ENCODE measurements at places on chromosomes 2 and 18.

GRCh38 chr18:13107074-13107473 lies 111.5 kb upstream of the LDLRAD4 start:
- DNase-seq: no peak

DNA sequence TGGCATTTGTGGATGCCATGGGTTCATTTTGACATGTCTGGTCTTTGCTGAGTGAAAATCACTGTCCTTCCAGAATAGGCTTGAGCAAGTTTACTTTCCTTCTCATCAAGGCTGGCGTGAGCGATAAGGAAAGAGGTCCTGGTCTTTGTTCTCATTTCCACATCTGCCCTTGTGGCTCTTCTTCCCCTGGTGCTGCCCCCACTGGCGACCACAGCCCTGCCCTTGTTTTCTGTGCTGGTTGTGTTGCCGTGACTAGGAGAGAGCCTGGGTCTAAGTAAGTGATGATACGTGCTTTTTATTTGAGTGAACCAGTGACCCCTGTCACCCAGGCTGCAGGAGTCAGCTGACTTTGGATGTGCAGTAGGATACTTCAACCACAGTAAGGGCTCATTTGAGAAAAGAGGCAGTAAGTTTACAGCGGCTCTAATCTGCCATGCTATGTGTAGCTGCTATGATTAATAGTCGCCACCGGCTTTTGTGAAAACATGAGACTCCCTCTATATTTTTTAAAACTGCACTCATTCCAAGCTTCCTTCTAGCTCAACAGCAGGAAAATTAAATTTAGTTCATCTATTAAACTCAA lies 441.7 kb downstream of the RNF144A start:
- DNase-seq: no peak

DNA sequence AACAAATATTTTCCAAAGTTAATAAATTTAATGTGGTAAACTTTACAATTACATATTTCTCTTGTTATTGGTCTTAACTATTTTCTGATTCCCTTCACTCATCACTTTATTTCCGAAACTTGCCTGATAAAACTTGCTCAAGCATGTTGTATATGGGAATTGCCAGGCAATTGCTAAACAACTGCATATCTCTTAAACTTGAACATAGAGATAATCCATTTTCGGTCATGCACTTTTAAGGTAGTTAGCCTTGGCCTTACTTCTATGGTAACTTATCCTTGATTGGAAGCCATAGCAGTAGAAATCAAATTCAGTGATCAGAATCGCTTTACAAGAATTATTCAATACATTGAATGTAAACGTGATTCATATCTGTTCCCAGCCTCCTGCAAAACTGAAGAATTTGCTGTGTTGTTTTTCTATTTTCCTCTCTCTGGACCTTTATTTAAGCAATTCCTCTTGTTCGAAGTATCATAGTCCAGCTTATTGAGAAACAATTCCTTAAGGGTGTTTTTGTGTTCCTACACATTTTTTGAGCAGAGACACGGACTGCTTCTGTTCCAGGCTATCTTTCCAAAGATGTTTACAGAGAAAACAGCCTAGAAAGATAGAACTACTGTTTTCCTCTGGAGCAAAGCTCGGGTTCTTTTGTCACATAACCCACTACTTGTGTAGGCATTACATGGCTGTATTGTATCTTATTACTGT lies 674.3 kb downstream of the IRS1 start:
- no peak for DNase-seq

GRCh38 chr18:79546781-79547272 lies 132.8 kb upstream of the CTDP1 start:
- DNase-seq: peak; percentile 40

DNA sequence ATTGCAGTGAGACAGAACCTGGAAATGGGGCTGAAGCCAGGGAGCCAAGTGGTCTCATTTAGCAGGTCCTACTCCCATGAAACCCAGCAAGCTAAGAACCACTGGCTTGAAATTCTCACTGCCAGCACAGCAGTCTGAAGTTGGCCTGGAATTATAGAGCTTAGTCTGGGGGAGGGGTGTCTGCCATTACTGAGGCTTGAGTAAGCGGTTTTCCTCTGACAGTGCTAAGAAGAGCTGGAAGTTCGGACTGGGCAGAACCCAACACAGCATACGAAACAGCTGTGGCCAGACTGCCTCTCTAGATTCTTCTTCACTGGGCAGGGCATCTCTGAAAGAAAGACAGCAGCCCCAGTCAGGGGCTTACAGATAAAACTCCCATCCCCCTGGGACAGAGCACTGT lies 305.7 kb upstream of the SETBP1 start:
- DNase-seq: no peak

- no peak for DNase-seq
Measured at GRCh38 chr2:55965966-55966365, 42.4 kb upstream of the EFEMP1 start.

DNA sequence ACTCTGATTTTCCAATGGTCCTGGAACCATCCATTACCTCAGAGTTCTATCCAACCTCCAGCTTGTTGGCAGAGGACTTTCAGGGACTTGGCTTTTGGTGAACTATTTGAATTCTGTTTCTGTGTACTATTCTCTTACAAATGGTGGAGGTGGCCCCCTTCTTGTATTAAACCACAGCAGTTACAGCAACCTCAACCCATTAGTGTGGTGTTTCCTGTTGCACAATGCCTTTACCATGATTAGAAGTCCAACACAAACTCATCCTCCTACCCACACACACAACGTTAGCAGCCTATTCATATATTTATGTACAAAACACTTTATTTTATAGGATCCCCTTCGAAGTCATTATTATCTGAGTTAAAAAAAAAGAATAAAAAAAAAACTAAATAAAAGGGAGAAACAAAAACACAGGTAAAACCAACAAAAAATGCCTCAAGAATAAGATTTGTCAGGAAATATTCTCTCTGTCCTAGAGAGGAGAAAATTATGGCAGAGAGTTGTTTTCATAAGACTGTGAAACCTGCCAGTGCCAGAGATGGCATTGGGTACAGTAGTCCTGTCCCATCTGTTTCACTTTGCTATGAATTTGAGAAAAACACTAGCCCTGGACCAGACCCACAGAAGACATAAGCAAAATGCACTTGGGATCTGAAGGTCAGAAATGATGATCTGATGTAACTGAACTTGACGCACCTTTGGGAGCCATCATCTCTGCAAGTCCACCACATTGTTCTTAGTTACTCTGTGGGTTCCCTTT lies 1896.0 kb upstream of the PIK3C3 start:
- DNase-seq: no peak

GRCh38 chr2:55729136-55729685 lies 35.6 kb upstream of the PNPT1 start:
- no peak for DNase-seq

DNA sequence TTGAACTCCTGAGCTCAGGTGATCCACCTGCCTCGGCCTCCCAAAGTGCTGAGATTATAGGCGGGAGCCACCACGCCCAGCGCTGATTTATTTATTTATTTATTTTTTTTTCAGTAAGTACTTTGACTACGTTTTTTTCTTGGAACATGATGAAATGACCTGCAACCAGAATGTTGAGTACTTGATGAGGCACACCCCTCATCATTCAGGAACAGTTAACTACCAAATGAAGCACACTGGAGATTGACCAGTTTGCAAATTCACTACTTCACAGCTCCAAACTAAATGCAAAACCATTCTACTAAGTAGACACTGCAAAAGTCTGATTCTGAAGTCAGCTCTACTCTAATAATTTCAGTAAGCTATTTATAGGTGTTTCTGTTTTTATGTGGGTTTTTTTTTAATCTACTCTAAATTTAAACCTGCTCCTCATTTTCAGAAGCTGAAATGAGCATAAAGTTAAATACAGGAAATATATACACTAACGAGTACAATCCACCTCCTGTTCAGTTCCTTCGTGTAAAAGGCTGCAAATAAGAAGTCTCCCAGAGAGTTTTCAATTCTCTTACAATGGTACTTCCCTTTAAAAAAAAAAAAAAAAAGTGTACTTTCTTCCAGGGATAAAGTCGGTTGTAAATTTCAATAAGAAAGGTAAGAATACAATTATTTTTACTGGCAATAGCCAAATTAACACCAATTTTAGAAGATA lies 1.4 kb downstream of the GFPT1 start:
- DNase-seq: no peak

DNA sequence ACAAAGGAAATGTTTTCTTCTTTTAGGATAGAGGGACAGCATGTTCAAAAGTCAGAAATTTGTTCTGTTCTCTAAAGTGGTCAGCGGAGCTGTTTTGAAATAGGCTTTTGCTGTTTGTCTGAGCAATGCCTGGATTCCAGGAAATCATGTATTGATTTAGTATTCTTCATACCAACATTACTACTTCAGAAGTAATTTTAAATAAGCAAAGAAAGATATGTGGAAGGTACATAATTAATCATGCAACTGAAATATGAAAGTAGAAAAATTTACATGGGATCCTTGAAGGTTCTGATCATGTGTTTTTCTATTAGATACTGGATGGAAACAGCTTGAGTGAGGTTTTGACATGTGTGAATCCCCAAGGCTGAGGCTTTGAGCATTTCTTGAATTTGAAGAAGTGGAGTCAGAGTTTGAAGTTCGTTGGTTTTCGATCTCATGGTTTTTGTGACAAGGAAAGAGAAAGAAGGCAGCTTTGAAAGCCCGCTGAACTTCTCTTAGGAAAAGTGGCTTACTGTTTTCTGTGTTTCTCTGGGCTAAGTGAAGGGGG lies 220.0 kb downstream of the LDLRAD4 start:
- DNase-seq: no peak

GRCh38 chr2:12721566-12722446 lies 5.1 kb downstream of the TRIB2 start:
- DNase-seq: no peak

DNA sequence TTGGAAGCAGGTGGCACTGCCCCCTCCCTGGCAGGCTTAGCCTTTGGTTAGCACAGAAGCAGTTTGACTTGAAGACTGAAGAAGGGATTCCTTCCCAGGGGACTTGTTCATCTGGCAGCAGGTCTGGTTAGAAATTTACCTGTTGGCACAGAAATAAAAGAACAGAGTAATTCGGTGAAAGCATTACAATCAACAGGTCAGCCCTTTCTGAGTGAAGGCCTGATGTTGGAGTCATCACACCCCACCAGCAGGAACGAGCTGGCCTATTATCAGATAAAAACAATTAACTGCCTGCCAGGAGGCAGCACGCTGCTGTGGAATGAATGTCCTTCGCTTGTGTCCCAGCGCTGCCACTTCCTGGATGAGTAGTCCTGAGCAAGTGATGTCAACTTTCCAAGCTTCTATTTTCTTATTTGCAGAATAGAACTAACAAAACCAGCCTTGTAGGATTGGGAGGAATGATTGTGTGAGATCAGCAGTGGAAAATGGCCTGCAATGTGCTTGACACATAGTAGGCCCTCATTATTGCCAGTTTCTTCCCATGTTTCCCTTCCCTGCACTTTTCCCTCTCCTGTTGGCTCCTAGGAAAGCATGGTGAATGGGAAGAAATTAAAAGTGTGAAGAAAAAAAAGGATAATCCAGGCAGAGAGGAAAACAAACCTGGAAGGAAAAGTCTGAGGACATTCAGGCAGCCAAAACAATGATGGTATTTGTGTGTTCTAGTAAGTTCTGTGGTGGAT lies 29.0 kb downstream of the LGALSL start:
- DNase-seq: no peak

GRCh38 chr2:152468899-152469692 lies 134.1 kb downstream of the FMNL2 start:
- no peak for DNase-seq

GRCh38 chr2:164655336-164655735 lies 34.1 kb upstream of the GRB14 start:
- no peak for DNase-seq

GRCh38 chr2:178895872-178896271 lies 88.6 kb upstream of the TTN start:
- no peak for DNase-seq

GRCh38 chr2:234596696-234597575 lies 100.1 kb upstream of the ARL4C start:
- DNase-seq: no peak

GRCh38 chr2:100924520-100925451 lies 77.3 kb upstream of the RPL31 start:
- no peak for DNase-seq

GRCh38 chr2:240095556-240096523 lies 40.3 kb downstream of the COPS9 start:
- no peak for DNase-seq

- DNase-seq: no peak
Measured at GRCh38 chr18:29301048-29301447, 1124.1 kb upstream of the CDH2 start.

GRCh38 chr2:44295633-44296359 lies 20.5 kb downstream of the SLC3A1 start:
- no peak for DNase-seq

GRCh38 chr2:12982149-12982584 lies 265.4 kb downstream of the TRIB2 start:
- no peak for DNase-seq

- DNase-seq: no peak
Measured at GRCh38 chr2:165068487-165068757, 113.1 kb upstream of the SLC38A11 start.

DNA sequence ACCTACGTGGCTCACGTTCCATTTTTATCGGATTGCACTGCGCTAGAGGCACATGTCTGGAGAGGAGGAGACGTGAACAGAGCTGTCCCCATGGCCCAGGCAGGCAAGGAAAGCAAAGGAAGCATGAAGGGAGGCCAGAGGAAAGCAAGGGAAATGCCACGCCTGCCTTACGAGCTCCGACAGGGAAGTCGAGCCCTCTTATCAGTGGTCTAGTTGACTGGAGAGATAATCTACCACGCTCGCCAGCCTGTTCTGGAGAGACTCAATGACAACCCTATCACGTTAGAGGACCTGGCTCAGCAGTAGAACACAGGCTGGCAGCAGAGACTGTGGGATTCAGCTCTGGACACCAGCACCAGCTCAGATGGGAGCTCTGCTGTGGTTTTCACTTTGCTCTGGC lies 202.6 kb upstream of the ID2 start:
- no peak for DNase-seq

GRCh38 chr2:229740279-229740678 lies 25.9 kb upstream of the DNER start:
- no peak for DNase-seq

GRCh38 chr2:4618630-4619228 lies 915.4 kb downstream of the DCDC2C start:
- no peak for DNase-seq

GRCh38 chr2:126620302-126620701 lies 35.7 kb upstream of the GYPC start:
- no peak for DNase-seq

GRCh38 chr2:97740590-97741182 lies 27.3 kb downstream of the ZAP70 start:
- peak; percentile 35 for DNase-seq

- DNase-seq: no peak
Measured at GRCh38 chr2:149020432-149020851, 18.1 kb upstream of the LYPD6B start.
